NCI-H1048 (cell line): ENCODE measurements at places on chromosomes 7 and 10.

GRCh38 chr10:46236941-46237681 lies 49.7 kb upstream of the ANTXRL start:
- DNase-seq: no peak

DNA sequence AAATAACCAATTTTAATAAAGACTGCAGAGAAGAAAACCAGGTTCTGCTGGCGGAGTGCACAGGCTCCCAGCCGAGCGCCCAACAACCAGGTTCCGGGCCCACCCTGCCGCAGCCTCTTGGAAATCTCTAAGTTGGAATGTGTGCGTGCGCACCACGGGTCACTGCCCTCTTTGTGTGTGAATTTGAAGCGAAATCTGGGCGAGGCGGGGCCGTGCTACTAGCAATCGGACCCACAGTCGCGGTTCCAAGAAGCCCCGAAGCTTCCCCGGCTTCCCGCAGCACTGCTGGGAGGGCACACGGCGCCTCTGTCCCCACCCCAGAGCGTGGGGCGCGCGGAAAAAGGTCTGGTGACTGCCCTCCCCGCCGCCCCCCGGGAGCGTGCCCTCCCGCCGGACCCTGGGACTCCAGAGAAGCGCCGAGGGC lies 666 bp upstream of the MAP3K8 start:
- DNase-seq: no peak

GRCh38 chr7:91291302-91291701 lies 27.1 kb downstream of the FZD1 start:
- no peak for DNase-seq

DNA sequence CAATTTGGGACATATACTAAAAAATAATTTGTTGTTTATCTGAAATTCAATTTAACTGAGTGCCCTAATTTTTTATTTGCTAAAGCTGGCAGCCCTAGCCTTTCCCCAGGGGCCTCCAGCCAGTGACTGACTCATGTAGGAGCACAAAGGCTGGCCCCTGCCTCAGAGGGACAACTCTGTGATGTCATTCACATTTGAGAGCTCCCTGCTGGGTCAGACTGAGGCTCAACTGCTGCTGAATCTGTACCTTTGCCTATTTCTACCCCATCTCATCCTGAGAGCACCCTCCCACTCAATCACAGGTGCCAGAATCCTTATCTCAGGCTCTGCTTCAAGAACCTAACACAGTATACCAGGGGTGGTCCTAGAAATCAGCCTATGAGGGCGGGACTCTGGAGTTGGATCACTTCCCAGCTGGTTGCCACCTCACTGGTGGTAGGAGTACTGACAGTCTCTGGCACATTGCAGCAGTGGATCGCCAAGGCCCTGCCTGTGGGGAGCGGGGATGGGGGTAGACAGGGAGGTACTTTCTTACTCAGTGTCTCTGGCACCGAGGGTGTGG lies 11.6 kb downstream of the GCK start:
- no peak for DNase-seq

GRCh38 chr10:2173327-2173726 lies 436.0 kb upstream of the ADARB2 start:
- DNase-seq: no peak

DNA sequence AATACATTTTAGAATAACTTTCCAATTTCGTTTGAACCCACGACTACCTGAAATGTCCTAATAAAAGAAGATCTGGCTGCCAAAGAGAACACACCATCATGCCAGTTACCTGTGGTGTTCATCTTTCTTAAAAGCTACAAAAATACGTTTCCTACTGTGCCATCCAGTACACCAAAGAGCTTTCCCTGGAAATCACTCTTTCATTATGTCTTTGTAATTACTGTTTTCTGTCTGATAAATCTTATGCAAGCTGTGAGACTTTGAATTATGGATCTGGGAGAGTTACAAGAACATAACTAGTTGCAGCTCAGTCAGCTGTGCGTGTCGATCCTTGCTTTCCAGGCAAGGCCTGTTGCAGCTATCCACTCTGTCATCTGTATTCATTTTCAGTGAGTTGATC lies 12.5 kb upstream of the POM121L12 start:
- no peak for DNase-seq

DNA sequence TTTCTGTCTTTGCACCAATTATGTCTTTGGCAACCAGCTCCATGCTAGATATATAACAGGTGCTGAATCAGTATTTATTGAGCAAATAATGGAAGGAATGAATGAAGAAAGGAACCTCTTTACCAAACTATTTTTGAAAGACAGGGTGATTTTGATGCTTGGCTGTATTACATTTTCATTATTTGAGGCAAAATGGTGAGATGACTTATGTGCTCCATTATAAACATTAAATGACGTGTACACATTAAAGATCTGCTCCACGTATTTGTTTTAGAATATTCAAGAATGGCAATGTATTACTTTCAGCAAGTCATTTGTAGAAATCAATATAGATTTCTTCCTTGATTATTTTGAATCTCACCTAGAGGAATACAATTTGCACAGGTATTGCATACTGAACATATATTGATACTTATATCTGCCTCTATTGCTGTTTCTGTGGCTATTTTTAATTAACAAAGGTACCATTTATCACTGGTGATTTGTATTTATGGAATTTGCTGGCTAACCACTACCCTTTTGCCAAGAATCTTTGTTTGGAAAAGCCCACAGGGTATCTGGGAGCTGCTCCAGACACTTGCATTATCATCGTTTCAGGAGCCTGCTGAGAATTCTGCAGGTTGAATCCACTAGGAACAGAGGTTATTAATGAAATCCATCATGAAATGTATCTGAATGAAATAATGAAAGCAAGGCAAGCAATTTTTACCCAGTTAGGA lies 92.2 kb downstream of the SEMA3C start:
- DNase-seq: no peak

DNA sequence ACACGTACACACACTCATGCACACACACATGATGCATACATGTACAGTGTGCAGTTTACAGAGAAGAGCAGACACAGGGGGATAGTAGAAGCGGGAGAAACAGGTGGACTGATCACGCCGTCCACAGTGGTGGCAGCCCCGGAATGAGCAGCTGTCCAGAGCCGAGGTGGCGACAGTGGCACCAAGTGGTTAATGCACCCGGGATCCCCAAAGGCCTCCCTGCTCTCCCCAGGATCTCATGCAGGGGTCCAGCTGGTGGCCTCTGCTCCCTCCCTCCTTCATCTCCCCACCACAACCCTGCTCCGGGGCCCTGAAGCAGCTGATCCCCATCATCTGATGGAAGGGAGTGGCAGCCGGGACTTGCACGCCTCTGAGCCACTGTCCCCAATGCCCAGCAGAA lies 29.7 kb downstream of the TMEM130 start:
- no peak for DNase-seq

DNA sequence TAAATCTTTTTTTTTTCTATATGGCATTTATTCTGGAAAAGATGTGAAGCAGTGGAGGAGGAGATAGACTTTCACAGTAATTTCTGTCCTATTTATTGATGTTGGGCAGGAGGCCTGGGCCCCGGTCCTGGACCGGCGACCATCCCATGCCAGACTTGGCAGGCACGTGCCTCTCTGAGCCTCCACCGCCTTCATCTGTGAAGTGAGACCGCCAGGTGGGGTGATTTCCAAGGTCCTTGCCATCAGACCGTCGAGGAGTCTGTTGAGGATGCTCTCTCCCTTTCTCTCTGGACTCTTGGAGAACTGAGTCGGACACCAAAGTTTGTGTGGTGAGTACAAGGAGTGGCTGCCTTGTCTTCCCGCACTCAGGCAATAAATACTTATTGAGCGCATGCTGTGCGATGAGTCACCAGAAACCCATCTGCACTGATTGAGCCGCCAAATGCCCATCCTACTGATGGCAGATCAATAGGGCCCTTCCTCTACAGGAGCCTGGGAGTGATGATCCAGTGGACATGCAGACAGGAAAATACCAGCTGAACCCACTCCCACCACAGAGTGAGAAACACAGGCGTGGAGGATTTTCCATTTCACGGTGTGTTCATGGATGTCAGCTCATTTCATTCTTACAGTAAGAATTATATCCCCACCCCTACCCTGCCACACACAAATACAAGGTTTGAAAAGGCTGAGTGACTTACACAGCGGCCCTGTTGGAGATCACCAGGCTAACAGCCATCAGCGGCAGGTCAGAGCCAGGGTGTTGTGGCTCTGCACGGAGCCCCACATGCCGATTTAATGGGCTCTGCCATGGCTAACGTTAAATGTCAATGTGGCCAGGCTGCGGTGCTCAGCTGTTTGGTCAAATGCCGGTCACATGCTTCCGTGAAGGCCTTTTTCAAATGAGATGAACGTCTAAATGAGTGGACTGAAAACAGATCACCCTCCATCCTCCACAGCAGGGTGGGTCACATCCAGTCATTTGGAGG lies 11.5 kb upstream of the PRKAG2 start:
- DNase-seq: no peak

- no peak for DNase-seq
Measured at GRCh38 chr10:100980711-100981110, 6.6 kb downstream of the MRPL43 start.

- DNase-seq: no peak
Measured at GRCh38 chr10:91713461-91714072, 80.7 kb upstream of the PPP1R3C start.

DNA sequence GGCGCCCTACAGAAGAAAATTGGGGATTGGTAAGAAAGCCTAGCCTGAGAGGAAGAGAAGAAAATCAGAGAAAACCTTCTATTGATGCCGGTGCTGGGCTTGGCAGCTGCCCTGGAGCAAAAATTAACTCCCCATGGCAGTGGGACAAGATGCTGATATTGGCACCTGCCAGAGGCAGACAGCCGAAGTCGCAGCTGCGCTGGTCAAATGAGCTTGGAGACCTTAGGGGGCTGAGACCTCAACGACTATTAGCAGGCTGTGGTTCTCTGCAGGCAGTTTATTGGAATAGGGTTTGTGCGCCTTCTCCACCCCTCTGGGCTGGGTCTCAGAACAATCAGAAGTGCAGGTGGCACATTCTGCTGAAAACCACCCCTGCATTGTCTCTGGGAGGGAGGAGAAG lies 213.7 kb downstream of the GFRA1 start:
- DNase-seq: no peak

GRCh38 chr7:100434297-100435144 lies 1.8 kb downstream of the PPP1R35 start:
- DNase-seq: no peak

DNA sequence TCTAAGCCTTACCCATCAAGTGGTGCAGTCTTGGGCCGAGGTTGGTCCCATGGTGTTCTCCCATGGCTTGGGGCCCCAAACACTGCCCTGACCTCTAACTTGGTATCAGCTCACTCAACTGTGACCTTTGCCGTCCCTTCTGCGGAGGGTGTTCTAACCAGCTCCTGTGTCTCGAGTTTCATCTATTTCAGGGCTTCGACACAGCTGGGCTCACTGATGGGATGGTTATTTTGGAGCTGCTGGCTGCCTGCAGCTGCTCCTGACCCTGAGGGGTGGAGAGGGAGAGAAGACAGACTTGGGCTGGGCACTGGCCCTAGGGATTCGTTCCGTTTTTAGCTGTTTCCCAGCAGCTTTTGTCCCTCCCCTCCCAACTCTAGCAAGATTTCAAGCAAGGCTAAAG lies 86.9 kb downstream of the NEURL1 start:
- no peak for DNase-seq

- no peak for DNase-seq
Measured at GRCh38 chr7:5218564-5219360, 28.7 kb downstream of the WIPI2 start.

- no peak for DNase-seq
Measured at GRCh38 chr10:69043931-69044531, 43.9 kb upstream of the SRGN start.

GRCh38 chr10:104300736-104301292 lies 31.8 kb downstream of the GSTO2 start:
- DNase-seq: no peak

DNA sequence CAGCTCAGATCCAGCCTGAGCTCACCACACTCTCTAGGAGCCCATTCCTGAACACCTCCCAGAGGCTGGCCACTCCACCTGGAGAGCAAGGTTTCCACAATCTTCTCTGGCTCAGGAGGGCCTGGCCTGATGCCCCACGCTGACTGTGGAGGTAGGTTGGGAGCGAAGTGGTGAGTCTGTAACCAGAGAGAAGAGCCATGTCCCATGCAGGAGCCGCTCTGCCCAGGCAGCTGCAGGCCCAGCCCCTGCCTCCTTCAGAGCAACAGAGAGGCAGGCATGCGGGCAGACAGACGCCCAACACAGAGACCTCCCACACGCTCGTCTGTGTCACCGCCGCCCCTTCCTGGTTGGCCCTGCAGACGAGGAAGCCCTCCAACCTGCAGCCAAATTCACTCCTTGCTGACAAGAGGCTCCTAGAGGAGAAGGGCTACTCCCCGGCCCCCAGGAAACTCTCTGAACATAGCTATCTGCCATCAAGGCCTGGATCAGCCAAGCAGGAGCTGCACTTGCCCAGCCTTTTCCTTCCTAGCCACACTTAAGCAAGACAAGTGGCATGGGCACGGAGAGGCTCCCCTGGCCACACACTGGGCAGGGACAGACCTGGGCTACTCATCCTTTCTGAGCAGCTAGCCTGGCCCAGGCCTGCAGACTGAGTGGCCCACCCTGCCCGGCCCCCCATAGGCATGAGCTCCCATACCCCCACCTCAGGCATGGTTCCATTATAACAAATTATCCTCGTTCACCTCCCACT lies 101.9 kb downstream of the GRID1 start:
- DNase-seq: no peak

DNA sequence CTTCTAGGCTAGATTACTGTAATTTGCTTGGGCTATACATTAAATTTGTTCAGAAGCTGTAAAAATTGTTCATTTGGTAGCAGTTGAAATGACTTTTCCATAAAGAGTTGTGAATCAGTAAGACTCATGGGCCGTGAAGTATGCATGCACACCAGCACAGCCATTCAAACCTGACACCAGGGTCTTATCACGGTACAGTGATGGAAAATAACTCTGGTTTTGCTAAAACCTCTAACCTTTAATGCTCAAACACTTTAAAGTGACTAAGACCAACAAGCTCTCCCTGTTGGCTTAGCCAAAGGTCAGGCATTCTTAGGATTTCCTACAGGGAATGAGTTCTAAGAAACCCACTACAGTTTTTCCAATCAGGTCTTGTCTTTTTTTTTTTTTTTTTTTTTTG lies 11.5 kb downstream of the ARL3 start:
- no peak for DNase-seq

DNA sequence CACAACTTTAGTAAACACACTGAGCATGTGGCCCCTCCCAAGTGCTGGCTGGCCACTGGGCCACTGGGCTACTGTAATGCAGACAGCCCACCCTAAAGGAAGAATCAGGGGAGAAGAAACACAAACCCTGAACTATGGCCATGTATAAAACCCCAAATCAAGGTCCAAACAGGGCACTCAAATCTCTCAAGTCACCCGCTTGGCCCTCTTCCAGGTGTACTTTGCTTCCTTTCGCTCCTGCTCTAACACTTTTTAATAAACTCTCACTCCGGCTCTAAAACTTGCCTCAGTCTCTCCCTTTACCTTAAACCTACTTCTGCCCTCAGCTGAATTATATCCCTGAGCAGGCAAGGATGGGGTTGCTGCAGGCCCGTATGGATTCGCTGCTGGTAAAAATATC lies 72.6 kb downstream of the TPK1 start:
- no peak for DNase-seq

DNA sequence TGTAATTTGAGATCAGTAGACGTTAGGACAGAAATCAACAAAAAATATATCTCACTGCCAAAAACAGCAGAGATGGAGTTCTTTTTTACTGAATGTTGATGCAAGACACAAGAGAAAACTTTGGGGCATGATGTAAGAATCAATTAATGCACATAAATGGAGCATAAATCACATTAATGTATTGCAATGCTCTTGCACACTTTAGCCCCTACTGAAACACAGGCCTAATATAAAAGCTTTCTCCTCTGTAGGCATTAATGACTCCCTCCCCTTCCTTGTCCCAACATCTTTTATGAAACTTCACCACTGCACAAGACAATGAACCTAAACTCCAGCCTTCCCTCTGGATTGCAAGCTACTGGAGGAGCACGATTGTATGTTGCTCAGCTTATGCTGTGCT lies 58.8 kb downstream of the CACNA2D1 start:
- DNase-seq: no peak
